ENCODE measurements at places on chromosomes 7 and 10.

- no peak for DNase-seq
Observed at GRCh38 chr7:20778063-20778721, 8.5 kb downstream of the SP8 start.

GRCh38 chr10:123841560-123841959, 50.0 kb downstream of the CPXM2 start:
- DNase-seq, result no peak

- DNase-seq, result no peak
Observed at GRCh38 chr7:932651-932975, 21.9 kb downstream of the ADAP1 start.

GRCh38 chr10:19518632-19519031, 297.6 kb upstream of the PLXDC2 start:
- no peak for DNase-seq

DNA sequence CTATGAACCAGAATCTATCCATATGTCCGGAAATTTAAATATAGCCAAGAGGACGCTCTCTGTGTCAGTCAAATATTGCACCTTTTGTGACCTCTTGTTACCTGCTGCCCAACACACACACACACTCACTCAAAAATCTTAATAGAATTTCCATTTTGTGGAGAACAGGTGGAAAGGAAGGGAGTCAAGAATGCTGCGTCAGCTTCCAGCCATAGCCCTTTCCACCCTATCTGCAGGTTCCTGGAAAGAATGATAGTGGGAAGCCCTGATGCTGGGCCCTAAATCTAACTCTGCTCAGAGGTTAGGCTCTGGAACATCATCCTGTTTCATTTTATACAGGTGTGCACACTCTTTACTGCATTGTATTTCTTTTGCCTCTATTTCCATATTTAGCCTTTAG, 9.6 kb upstream of the GPNMB start:
- no peak for DNase-seq

DNA sequence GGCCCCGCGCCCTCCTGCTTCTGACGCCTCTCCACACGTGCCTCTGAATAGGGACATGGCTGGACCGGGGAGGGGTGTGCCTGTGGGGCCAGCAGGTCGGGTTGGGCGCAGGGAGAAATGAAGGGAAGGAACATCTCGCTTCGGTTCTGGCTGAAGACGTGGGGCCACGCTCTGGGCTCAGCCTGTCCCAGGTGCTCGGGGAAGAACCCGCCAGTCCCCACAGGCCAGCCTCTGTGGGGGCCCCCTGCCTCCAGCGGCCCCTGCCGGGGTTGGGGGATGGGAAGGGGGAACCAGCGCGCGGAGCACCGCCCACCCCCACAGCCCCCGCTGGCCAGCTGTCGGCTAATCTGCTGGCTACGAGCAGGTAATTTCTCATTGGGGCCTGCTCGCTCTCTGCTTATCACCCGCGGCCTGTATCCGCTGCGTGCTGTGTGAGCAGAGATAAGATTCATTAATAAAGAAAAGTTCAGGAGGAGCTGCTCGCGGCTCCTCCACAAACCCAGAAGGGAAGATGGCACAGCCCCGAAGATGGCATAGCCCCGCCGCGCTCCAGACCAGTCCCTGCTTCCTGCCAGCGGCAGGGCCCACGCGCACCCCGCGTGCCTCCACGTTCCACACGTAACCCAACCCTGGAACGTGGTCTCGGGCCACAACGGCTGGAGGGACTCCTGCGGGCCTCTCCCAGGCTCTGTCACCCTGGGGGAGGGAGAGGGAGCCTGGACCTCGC, 186.2 kb downstream of the ELFN1 start:
- no peak for DNase-seq

DNA sequence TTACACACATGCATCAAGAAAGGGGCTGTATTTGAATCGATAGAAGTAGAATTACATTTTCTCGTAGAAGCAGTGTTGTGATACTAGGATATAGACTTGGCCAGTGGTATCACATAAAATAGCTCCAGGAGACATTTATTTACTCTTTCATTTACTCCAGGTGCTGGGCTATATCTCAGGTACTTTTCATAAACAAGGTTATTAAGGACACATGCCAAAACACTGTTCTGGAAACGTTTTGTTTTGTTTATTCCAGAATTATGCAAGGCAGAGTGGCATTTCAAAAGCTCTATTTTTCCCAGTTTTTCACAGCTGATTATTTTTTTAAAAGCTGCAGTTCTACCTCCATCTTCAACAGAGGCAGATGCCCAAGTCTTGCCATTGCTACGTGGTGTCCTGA, 37.8 kb upstream of the SEC61G start:
- DNase-seq, result no peak
